ENCODE measurements at places on chromosomes 12 and 14. TPM values are rescaled to one million over a fixed set of nuclear protein-coding genes. Genes with fewer than 3 reads are reported as not detected.

DNA sequence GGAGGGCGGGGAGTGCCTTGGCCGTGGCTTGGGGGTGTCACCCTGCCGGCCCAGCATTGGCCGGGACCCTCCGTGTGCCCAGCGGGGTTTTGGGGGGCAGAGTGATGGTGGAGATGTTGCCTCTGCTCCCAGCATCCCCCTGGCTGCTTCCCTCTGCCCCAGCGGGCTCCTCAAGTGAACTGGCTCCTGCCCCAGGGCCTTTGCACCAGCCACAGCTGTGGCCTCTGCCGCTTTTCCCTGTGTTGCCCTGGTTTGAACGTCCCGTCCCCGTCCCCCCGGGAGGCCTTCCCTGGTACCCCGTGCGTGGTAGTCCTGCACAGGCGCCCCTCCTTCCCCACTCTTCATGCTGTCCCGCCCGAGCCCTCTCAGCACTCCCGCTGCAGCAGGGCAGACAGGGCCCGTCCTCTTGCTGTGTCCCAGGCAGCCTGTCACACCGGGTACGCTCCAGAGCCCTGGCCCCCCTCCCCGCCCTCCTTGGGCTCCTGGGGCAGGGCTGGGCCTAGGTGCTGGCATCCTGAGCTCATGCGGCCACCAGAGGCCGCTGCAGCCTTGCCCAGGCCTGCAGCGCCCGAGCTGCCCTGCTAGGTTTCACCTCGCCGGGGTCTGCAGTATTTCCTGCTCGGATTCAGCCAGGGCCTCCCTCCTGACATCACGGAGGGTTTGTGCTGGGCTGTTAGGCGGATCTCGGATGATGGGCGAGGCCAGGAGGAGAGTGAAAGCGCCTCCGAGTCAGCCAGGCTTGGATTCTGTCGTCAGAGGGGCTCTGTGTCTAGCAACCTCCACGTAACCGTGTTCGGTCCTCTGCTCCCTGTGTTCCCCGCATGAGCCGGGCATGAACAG is 9.5 kb downstream of the NOC4L start:
- H3K36me3 ChIP-seq = no peaks in the 10 kb centered on the region
- no peaks in the 10 kb centered on the region for H3K27me3 ChIP-seq
- H3K27ac ChIP-seq = no peak overlapping the region
- H3K4me1 ChIP-seq = no peaks in the 10 kb centered on the region
- peak overlapping the region; percentile 57 for H3K4me3 ChIP-seq

GRCh38 chr12:117342682-117343081 is 18.7 kb downstream of the NOS1 start:
- no peaks in the 10 kb centered on the region for H3K4me1 ChIP-seq
- H3K27me3 ChIP-seq = no peaks in the 10 kb centered on the region
- H3K27ac ChIP-seq = no peak overlapping the region
- DNase-seq = no peak
- H3K36me3 ChIP-seq = no peaks in the 10 kb centered on the region

DNA sequence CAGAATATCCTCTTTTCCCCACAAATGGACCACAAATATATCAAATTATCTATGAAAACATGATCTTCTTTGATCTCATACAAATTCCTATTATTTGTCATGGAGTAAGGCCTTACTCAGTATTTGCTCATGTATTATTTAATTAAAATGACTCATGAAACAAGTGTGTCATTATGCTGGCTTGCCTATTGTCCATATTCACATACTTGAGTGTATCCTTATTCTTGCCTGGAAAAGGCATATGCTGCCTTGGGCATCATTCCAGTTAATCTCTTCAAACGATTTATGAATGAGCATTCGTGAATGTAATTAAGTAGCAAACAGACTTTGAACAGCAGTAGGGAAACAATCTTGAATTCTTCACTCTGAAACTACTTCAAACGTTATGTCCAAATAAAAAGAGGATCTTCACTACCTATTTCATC is 22.6 kb upstream of the SNRPF start:
- no peak overlapping the region for H3K27ac ChIP-seq
- H3K27me3 ChIP-seq = no peaks in the 10 kb centered on the region
- DNase-seq = no peak
- H3K4me1 ChIP-seq = no peaks in the 10 kb centered on the region

Gene PMEL
- total RNA-seq = not detected

DNA sequence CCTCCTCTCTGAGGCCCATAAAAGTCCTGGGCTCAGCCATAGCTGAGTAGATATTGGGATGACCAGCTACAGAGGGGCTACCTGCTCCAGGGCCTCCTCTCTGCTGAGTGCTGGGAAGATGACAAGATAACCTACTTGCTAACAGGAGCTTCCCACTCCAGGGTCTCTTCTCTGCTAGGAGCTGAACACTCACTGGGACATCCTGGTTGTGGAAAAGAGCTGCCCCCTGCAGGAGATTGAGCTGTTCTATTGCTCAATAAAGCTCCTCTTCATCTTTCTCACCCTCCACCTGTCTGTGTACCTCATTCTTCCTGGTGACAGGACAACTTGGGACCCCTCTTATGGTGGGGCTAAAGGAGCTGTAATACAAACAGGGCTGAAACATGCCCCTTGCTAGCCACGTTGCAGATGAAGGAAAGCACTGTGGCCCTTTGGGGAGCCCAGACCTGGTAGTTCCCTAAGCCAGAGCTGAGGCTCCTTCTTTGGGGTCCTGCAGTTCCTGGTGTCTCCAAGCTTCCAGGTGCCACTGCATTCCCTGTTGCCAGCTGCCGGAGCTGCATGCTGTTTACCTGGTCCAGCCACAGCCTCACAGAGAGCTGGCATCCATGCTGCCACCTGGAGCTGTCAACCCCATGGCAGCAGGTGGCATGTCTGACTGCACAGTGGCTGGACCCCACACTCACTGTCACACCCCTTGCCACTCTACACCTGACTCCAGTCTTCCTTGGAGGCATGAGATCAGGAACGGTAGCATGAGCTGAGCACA is 598.5 kb upstream of the LMO3 start:
- no peak overlapping the region for H3K27ac ChIP-seq
- no peaks in the 10 kb centered on the region for H3K27me3 ChIP-seq

DNA sequence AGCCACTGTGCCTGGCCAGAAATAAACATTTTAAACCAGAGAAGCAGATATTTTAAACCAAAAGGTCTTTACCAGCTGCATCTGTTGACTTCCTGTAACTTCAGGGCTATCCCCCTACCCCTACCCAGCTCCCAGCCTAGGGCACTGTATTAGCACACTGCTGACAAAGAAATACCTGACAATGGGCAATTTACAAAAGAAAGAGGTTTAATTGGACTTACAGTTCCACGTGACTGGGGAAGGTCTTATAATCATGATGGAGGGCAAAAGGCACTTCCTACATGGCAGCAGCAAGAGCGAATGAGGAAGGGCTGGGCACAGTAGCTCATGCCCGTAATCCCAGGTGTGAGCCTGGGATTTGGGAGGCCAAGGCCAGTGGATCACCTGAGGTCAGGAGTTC is 26.0 kb downstream of the GEMIN2 start:
- H3K4me1 ChIP-seq = no peaks in the 10 kb centered on the region
- H3K4me3 ChIP-seq = no peak overlapping the region
- no peak for DNase-seq
- no peaks in the 10 kb centered on the region for H3K27me3 ChIP-seq
- no peak overlapping the region for H3K27ac ChIP-seq
- peaks cover 5% of the 10 kb centered on the region for H3K36me3 ChIP-seq

DNA sequence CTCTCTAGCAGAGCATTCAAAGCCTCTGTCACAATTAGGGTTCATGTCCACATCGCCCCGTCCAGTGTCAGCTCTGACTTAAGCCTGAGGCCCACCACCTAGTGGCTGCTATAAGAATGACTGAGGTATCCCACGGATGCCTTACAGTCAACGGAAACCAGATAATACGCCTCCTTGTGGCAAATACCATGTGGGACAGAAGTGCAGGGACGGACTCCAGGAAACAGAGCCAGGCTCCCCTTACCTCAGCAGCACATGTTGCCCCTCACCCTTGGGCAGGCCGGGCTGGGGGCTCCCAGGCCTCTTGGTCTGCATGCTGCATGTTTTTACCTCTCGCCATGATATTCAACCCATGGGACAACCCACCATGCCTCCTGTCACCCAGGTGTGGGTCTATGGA is 86.3 kb downstream of the VWF start:
- H3K4me1 ChIP-seq = no peaks in the 10 kb centered on the region
- H3K27me3 ChIP-seq = no peaks in the 10 kb centered on the region

- peaks cover 51% of the 10 kb centered on the region for H3K4me1 ChIP-seq
- peak overlapping the region; percentile 5 for H3K27ac ChIP-seq
- H3K4me3 ChIP-seq = no peak overlapping the region
- peaks cover 29% of the 10 kb centered on the region for H3K36me3 ChIP-seq
Measured at GRCh38 chr12:108798551-108799221, 58.7 kb downstream of the SSH1 start.

- no peaks in the 10 kb centered on the region for H3K27me3 ChIP-seq
- DNase-seq = no peak
- H3K36me3 ChIP-seq = no peaks in the 10 kb centered on the region
- no peaks in the 10 kb centered on the region for H3K4me1 ChIP-seq
Measured at GRCh38 chr12:59194794-59195193, 274.5 kb upstream of the LRIG3 start.

Gene NEUROD4
- total RNA-seq = not detected

Gene CCDC197
- not detected for total RNA-seq

DNA sequence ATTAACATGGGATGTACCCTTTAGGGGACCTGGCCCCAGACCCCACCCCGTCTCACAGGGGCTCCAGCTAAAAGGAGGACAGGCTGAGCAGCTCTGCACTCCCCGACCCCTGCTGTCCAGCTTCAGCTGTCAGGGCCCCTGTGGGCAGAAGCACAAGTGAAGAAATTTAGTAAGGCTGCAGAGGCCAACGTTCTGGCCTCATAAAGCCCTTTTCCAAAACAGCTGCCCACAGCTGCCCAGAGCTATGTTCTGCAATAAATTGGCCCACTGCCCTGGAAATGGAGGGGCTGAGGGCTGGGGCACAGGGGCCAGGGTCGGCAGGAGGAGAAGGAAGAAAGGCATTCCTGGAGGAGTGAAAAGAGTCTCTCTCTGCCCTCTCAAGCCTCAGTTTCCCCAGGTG is 357.1 kb downstream of the BCL11B start:
- no peak for DNase-seq
- H3K4me3 ChIP-seq = no peak overlapping the region
- no peaks in the 10 kb centered on the region for H3K27me3 ChIP-seq
- H3K4me1 ChIP-seq = no peaks in the 10 kb centered on the region
- H3K36me3 ChIP-seq = no peaks in the 10 kb centered on the region

DNA sequence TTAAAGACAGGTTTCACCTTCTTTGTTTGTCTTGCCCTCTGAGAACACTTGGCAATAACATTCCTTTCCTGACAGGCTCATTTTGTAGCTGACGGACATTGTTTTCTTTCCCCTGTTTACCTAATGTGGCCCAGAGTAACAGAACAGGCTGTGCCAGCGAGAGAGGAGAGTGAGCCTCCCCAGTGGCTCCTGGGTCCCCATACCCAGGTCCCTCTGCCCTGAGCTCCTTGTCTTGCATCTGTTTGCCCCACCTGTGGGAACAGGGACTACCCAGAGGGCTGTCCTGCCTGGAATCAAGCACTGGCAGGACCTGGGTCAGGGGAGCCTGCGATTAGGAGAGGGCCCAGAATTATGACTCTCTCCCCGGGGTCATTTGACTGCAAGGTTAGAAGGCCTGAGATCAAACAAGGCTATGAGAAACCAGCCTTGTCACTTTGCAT is 222.9 kb downstream of the ZFP36L1 start:
- no peaks in the 10 kb centered on the region for H3K36me3 ChIP-seq
- DNase-seq = no peak
- H3K27ac ChIP-seq = peak overlapping the region; percentile 53
- H3K4me1 ChIP-seq = peaks cover 31% of the 10 kb centered on the region
- H3K4me3 ChIP-seq = no peak overlapping the region

Gene ITGB7
- total RNA-seq = 8.3 TPM

DNA sequence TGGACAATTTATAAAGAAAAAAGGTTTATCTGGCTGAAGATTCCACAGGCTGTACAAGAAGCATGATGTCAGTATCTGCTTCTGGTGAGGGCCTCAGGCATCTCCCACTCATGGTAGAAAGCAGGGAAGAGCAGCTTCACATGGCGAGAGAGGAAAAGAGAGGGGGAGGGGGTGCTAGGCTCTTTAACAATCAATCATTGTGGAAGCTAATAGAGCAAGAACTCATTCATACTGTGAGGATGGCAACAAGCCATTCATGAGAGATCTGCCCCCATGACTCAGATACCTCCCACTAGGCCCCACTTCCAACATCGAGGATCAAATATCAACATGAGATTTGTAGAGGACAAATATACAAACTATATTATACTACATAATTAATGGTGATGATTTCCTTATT is 361.9 kb upstream of the FAR2 start:
- no peak for DNase-seq
- no peaks in the 10 kb centered on the region for H3K4me1 ChIP-seq
- H3K36me3 ChIP-seq = no peaks in the 10 kb centered on the region
- H3K4me3 ChIP-seq = no peak overlapping the region

Gene TRAF3
- total RNA-seq = 28.7 TPM

DNA sequence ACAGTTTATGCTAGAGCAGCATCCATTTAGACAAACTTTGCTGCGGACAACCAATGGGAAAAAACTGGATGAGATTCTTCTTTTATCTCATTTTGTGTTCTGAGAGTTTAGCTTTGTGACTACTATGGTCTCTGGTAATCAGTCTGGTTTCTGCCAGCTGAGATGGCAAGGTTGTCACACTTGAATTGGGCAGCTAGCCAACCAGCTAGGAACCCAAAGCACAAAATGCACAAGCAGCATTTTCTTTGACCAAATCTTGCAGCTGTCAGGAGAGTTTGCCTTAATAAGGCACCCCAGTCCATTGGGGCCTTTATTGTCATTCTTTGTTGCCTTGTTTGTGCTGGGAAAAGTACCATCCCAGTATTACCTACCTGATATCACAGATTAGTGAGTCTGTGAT is 34.0 kb upstream of the ETV6 start:
- H3K36me3 ChIP-seq = no peaks in the 10 kb centered on the region
- H3K27ac ChIP-seq = no peak overlapping the region
- no peak for DNase-seq
- H3K4me1 ChIP-seq = no peaks in the 10 kb centered on the region
- H3K4me3 ChIP-seq = no peak overlapping the region
- H3K27me3 ChIP-seq = no peaks in the 10 kb centered on the region

Gene ATP5MC2
- 175 TPM for total RNA-seq

Gene MMP14
- 160 TPM for total RNA-seq

GRCh38 chr14:92556255-92556741 is 42.7 kb downstream of the RIN3 start:
- no peak overlapping the region for H3K27ac ChIP-seq
- H3K4me1 ChIP-seq = peaks cover 40% of the 10 kb centered on the region
- DNase-seq = no peak
- H3K27me3 ChIP-seq = no peaks in the 10 kb centered on the region
- H3K36me3 ChIP-seq = peaks cover 10% of the 10 kb centered on the region

- no peak for DNase-seq
- peaks cover 6% of the 10 kb centered on the region for H3K4me1 ChIP-seq
Measured at GRCh38 chr12:109436188-109436560, 40.9 kb downstream of the KCTD10 start.

DNA sequence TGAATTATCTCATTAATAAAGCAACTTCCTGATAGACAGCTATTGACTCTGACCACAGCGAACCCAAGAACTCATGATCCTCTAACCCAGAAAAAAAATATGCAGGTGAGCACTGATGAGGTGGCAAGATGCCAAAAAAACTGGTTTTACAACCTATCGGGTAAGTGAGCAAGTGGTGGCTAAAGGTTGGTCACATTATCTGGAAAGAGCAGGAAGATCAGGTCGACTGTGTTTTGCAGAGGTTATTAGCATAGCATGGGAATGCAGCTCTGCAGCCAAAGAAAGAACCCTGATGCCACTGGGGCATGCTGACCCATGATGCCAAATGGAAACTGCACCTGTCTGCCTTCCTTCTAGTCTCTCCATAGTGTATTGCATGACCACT is 23.5 kb downstream of the BHLHE41 start:
- H3K27ac ChIP-seq = no peak overlapping the region
- DNase-seq = no peak
- H3K36me3 ChIP-seq = no peaks in the 10 kb centered on the region
- H3K27me3 ChIP-seq = no peaks in the 10 kb centered on the region
- no peaks in the 10 kb centered on the region for H3K4me1 ChIP-seq
